Left lung (tissue), 14 donors: ENCODE measurements at places on chromosomes 2 and 18.
A peak's percentile ranks its signal among the peaks of the same experiment; 100 is the strongest.

GRCh38 chr2:67985586-67985985 lies 77.2 kb downstream of the C1D start:
- DNase-seq: no peak

GRCh38 chr2:113119111-113119510 lies 8.3 kb upstream of the IL1RN start:
- no peak for DNase-seq

DNA sequence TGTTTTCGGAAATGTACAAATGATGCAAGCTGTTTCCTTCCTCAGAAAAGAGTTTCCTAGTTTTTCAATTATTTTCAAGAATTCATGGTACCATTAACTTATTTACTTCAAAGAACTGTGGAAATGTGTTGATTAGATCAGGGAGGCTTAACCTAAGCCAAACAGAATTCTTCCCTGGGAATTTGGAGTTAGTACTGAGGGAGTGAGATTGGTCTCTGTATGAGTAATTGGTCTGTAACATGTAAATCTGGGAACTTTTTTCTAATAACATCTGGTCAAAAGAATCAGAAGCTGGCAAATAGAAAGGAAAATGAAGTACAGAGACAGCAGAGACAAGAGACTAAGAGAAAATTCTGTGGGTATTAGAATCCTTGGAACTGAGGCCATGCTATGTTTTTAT lies 145.8 kb downstream of the BABAM2 start:
- no peak for DNase-seq

- DNase-seq: peak; percentile 64
These were observed 11.7 kb upstream of the GRHL1 start for GRCh38 chr2:9939587-9940485.

GRCh38 chr18:2451556-2451955 lies 119.7 kb downstream of the METTL4 start:
- no peak for DNase-seq
